ENCODE measurements at places on chromosomes 5 and 9. TPM values are rescaled to one million over a fixed set of nuclear protein-coding genes. Genes with fewer than 3 reads are reported as not detected.

Gene ZCCHC7
- polyA plus RNA-seq, result 6.7 TPM

Gene PCDHA3
- 0.28 TPM for polyA plus RNA-seq

Gene CDKN2B
- 72.7 TPM for polyA plus RNA-seq

Gene RETREG1
- polyA plus RNA-seq, result 9.5 TPM

Gene GTF3C5
- polyA plus RNA-seq, result 37.3 TPM

Gene SLC1A3
- 4.8 TPM for polyA plus RNA-seq

Gene NPDC1
- 84.6 TPM for polyA plus RNA-seq

Gene GRIA1
- polyA plus RNA-seq, result not detected

Gene PRUNE2
- 1.6 TPM for polyA plus RNA-seq

Gene AK1
- 52.5 TPM for polyA plus RNA-seq

Gene RNF44
- polyA plus RNA-seq, result 14.5 TPM

Gene SLC34A1
- polyA plus RNA-seq, result not detected

Gene SCGB3A2
- polyA plus RNA-seq, result 4.5 TPM

Gene EMB
- 25.4 TPM for polyA plus RNA-seq

Gene SPINK7
- polyA plus RNA-seq, result not detected

Gene BRINP1
- 2.3 TPM for polyA plus RNA-seq

Gene AQP7
- 33.2 TPM for polyA plus RNA-seq

Gene SLC36A2
- not detected for polyA plus RNA-seq

Gene SPOUT1
- polyA plus RNA-seq, result 36.7 TPM

Gene DMRT3
- polyA plus RNA-seq, result not detected

Gene STKLD1
- 8.1 TPM for polyA plus RNA-seq

Gene SLC23A1
- polyA plus RNA-seq, result 13.0 TPM

Gene NKD2
- 3.7 TPM for polyA plus RNA-seq

Gene LRRC14B
- not detected for polyA plus RNA-seq

Gene TLX3
- polyA plus RNA-seq, result not detected

Gene RFK
- polyA plus RNA-seq, result 49.7 TPM

Gene AKNA
- 3.4 TPM for polyA plus RNA-seq

Gene NAIP
- polyA plus RNA-seq, result 5.1 TPM

Gene CTXN3
- polyA plus RNA-seq, result not detected

Gene ZFP37
- 0.54 TPM for polyA plus RNA-seq

Gene LRRC19
- polyA plus RNA-seq, result 121 TPM

Gene PTPN3
- 25.3 TPM for polyA plus RNA-seq

Gene FOXD4L5
- not detected for polyA plus RNA-seq

Gene FABP6
- polyA plus RNA-seq, result not detected

Gene NMUR2
- 0.86 TPM for polyA plus RNA-seq

Gene NAA35
- 7.2 TPM for polyA plus RNA-seq

Gene KDM3B
- 18.6 TPM for polyA plus RNA-seq
